Activated CD4-positive, alpha-beta T cell treated with anti-CD3 and anti-CD28 coated beads, Interleukin-2, amount 10 ng/mL, durations not matched to agents 24 days and 14 days (primary cell): ENCODE measurements at places on chromosomes 7 and 10. TPM values are rescaled to one million over a fixed set of nuclear protein-coding genes. Genes with fewer than 3 reads are reported as not detected.

- no peak for DNase-seq
These were observed 101.9 kb upstream of the TNRC18 start for GRCh38 chr7:5525271-5526099.

HOXA11 gene
- not detected in 2 replicates for total RNA-seq

- DNase-seq: no peak
These were observed 135.0 kb downstream of the GATA3 start for GRCh38 chr10:8189458-8189857.

DNA sequence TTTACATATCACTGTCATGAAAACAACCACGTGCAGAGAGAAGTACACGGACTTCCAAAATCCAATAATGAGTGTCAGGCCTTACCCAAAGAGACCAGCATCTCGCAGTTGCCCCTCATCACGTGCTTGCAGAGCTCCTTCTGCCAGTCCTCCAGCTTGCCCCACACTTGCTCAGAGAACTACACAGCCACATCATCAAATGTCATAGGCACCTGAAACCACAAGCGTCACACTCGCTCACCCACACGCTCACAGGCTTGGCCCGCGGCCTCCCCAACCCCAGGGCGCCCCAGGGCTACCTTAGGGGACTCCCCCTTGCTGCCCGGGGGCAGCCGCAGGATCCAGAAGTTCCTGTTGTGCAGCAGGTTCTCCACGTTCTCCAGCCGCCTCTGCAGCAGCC, 123.4 kb upstream of the ZNF746 start:
- peak; percentile 65 for DNase-seq

SP4 gene
- 20.4 and 20.8 TPM in 2 replicates for total RNA-seq

DNA sequence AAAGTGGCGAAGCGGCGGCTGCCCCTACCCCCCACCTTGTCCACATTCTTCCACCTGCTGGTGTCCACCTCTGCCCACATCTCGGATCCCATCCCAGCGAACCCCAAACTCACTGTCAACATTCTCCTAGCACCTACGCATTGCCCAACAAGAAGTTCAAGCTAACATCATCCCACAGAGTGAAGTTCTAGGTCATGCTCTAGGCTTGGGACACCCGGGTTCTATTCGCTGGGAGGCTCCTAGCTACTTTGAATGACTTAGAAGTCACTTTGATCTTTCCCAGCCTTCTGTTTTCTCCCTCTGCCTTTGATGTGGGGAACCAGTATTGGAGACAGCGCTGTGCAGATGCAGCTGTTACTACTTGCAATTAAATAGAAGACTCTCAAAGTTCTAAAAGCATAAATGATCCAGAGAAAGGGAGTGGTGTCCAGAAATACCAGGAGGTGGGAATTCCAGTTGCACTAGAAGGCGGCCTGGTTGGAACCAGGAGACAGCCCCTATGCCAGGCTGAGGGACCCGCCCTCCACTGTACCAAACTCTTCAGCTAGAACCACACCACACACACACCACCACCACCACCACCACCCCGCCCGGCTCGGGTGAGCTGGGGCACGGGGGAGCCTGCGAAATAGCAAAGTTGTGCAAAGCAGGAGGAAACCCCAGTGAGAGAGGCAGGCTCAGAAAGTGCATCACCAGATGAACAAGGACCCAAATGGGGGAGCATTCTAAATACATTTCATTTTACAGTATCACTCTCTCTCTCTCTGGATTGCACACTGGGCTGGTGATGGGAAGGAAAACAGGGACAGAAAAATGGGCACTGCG, 5.5 kb upstream of the VGF start:
- DNase-seq: peak; percentile 68

DNA sequence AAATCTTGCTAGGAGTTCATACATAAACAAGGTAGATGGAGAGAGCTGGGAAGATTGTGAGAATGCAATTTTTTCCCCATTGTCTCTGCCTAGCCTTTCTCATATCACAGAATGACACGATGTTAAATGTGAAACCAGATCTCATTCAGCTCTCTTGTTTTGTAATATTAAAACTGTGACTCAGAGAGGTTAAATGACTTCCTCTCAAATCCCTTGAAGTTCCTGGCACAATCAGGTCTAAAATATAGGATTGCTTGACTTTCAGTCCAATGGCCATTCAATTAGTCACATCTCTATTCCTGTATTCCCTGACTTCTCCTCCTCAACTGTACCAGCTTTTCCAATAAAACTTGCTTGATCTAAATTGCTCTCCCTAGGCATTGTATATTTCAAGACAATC, 3.1 kb downstream of the ANKRD22 start:
- DNase-seq: no peak

CPN1 gene
- not detected in 2 replicates for total RNA-seq

GRCh38 chr10:122515022-122515424, 45.5 kb upstream of the DMBT1 start:
- DNase-seq: no peak

DNA sequence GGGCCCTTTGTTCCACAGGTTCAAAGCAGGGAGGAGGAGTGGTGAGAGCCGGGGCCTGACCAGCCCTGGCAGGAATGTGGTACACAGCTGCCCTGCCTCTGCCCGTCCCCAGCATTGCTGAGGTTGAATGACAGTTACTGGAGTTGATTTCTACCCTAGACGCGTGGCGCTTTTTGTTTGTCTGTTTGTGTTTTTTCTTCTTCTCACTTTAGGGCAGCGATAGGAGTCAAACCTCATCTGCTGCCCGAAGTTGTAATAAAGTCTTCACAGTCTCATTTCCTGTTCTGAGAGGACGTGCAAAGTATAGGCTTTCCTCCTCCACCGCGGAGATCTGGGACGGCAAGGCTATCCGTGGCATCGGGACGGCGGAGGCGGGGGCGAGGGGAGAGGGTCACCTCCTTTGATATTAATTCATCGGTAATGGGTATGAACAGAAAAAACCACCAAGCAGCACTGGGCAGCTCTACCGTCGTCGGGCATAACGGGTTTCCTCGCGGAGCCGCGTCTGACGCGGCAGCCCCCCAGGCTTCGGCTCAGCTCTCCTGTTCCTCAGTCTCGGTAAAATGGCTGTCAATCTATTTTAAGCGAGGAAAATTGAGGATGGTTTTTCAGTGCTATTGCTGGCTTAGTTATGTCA, 160.8 kb downstream of the LRMDA start:
- no peak for DNase-seq

TRIM50 gene
- not detected in 2 replicates for total RNA-seq

DNA sequence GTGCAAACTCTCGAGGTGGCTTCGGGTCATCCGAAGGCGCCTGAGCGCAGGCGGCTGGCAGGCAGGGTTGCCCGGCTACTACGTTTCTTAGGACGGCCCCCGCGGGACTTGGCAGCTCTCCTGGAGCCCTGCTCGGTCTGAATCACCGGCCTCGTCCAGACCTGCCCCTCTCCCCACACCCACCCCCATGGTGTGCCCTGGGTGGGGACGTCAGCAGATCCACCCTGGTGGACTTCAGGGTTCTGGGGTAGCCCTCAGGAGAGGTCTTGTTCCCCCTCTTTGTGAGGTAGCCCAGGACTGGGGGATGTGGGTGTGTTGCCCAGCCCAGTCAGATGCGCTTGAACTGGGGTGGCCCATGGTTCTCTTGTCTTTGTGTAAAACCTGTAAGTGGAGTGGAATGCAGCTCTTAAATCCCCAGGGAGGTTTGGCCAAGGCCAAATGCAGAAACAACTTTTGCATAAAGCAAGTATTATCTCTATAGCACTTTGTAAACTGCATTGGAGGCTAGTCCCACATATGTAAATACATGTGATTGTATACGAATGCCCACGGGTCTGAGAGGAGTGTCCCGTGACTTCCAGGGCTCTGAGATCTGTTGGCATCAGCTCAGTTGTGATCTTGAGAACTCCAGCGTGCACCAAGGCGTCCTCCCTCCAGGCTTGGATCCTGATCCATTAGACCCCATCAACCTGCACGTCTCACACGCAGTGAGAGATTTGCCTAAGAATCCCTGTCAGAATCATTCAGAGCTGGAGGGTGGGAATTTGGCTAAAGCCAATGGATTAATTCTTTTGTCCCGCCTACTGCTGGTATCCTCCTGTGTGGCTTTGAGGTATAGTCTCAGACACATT, 1.8 kb downstream of the PFKFB3 start:
- peak; percentile 76 for DNase-seq

DNA sequence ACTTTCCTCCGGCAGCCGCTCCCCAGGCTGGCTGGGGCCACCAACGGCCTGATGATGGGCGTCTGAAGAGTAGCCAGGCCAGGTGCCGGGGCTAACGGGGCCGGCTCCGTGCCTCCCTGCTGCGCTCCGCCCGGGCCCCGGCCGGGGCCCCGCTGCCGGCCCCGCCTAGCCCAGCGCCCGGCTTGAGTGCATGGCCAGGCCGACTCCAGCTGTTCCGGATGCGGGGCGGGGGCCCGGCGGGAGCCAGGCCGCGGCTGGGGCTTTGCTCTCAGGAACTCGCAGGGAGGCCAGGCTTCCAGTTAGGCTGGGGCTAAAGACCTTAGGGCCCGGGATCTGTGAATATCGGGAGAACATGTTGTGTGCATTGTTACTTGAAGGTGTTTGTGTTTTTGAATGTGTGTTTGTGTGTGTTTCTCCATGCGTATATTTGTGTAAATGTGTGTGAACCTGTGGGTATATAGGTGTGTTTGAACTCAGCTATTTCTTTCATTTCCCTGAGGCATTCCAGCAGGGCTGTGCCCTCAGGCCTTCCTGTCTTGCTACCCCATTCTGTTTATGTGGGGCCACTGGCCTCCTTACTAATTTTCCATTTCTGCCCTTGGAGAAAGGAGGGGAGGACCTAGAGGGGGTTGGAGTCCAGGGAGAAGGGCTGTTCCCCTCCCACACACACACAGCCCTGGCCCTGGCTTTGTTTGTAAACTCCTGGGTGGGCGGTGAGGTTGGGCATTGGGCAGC, 1.1 kb upstream of the LBX1 start:
- no peak for DNase-seq

DNA sequence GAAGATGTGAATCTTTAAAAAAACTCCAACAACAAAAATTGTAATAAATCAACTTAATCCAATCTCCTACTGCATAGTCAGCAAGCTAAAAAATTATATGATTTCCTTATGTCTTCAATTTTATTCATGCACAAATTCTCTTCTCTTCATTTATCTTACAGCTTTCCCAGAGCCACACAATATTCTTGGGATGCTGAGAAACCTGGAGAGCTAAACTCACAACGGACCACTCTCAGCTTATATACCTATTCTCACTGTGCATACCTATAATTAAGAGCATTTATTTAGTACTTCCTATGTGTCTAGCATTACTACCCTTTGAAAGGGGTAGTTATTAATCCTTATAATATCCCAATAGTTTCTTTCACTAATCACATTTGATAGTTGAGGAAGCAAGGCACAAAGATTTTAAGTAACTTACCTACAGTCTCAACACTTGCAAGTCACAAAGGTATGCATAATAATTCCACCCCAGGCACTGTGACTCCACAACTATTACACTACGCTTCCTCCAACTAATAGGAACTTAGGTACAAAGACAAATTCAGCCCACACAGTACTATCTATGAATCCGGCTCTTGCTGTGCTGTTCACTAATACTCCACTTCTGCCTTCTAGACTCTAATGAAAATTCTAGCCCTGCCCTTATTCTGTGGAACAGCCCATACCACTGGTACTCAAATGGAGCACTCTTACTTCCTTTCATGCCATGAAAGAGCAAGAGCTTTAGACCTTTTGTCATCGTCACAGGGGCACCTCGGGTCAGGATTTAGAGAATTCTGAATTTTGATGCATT, 5.1 kb downstream of the CCDC71L start:
- DNase-seq: no peak

DNA sequence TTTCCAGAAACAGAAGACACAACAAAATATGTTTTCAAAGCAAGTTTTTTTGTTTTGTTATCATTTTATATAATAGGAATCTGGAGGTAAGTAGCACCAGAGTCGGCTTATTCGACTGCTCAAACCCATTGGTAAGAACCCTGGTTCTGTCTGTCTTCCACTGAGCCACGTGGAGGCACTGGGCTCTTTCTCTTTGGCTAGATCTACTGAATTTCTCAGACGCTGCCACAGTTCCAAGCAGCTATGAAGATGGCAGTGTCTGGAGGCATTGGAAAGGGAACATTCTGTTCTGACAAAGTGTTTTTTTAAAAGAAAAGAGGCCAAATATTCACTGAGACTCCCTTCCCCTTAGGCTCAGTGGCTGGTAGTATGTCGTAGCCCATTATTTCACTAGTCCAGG, 338.8 kb downstream of the NRG3 start:
- DNase-seq: no peak

CCDC3 gene
- total RNA-seq: 0.07 and 0.09 TPM in 2 replicates

TMEM273 gene
- total RNA-seq: 34.3 and 36.4 TPM in 2 replicates

INA gene
- total RNA-seq: 0.92 and 1.4 TPM in 2 replicates

GRCh38 chr7:1745018-1745532, 75.0 kb downstream of the ELFN1 start:
- no peak for DNase-seq

DNA sequence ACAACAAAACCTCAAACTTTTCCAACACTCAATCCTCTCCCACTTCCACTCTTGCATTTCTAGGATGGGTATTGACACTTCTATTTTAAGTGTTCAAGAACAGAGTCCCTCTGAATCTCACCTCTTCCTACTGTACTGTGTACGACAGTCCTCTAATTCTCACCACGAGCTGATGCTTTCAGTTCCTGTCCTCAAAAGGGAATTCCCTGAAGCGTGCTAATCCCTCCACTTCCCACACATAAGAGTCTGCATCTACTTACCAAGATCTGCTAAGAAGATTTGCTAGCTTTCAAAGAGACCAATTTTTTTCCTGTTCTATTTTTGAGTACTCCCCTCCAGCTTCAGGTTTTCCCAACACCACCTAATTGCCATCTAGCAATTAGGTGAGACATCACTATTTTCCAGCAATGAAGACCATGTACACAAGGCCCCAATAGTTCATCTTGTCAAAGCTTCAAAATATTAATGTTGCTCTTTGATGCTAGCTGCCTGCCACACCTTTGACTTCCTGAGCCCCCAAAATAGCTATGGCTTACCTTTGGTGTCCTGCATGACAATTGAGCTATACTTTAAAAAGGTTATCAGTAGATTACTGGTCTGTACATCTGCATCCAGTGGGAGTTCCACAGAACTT, 54.4 kb downstream of the ARMH3 start:
- DNase-seq: no peak

- DNase-seq: no peak
These were observed 24.9 kb downstream of the CALD1 start for GRCh38 chr7:134804351-134804750.

DNA sequence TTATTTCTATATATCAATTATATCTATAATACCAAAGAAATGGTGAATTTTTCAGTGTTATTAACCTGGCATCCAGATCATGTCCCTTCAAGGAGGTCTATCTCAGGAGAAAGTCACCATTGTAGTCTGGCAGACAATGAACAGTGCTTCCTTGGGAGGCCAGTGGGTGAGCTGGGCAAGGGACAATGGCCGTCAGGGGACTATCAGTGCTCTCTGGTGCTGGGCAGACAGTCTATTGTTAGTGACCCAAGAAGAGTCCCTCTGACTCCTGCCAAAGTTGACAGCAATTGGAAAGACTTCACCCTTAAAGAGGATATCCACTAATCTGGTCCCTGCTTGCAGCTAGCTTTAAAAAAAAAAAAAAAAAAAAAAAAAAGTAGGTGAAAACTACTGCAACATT, 7.1 kb downstream of the JAZF1 start:
- DNase-seq: no peak

- DNase-seq: no peak
These were observed 132.1 kb downstream of the MACC1 start for GRCh38 chr7:20085086-20085485.

ZNF467 gene
- total RNA-seq: 0.21 TPM in 1 of 2 replicates, not detected in the other

EXOC6 gene
- total RNA-seq: 13.1 and 14.2 TPM in 2 replicates
